ENCODE measurements at places on chromosomes 7 and 10. TPM values are rescaled to one million over a fixed set of nuclear protein-coding genes. Genes with fewer than 3 reads are reported as not detected.

DNA sequence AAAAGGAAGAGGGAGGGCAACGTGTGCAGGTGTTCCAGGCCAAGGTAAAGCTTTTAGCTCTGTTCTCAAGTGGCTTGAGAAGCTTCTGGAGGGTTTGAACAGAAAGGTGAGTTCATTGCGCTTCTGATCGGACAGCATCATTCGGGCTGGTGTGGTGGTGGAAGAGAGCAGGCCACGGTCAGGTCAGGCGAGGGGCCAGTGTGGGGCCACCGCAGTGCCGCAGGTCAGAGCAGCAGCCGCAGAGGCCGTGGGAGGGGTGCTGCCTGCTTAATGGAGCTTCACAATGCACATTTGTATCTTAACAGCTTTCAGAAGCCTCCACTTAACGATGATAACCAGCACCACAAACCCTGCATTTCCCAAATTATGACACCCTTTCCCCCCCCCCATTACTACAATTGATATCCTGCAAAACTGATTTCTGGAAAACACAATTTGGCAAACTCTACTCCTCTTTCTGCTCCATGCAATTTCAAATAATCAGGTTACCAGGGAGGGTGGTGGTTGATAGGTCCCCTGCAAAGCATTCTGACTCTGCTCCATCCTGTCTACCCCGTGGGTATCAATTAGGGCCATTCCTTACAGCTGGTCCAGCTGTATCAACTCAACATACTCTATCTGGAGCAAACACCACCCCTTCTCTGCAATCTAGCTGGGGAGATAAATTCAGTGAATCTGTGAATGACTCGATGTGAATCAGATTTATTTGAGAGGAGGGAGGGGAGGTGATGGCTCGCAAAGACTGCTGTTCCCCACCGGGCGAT, 162.9 kb downstream of the ACTR3B start:
- H3K4me3 ChIP-seq: no peak overlapping the region
- H3K4me1 ChIP-seq: no peaks in the 10 kb centered on the region
- no peak for DNase-seq
- H3K27me3 ChIP-seq: peaks cover 24% of the 10 kb centered on the region

DNA sequence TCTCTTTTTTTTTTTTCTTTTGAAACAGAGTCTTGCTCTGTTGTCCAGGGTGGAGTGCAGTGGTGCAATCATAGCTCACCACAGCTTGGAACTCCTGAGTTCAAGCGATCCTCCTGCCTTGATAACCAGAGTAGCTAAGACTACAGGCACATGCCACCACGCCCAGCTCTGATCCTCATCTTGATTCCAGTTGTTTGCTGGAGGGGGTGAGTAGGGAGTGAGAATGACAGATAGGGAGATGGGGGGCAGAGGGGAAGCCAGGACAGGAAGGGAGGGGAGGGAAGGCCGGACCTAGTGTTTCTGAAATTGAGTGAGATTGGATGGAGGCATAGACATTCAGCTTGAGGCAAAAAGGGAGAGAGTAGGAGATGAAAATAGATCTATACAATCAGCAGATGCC, 25.2 kb upstream of the CPXM2 start:
- H3K27me3 ChIP-seq: peaks cover 10% of the 10 kb centered on the region
- no peaks in the 10 kb centered on the region for H3K36me3 ChIP-seq
- no peak overlapping the region for H3K27ac ChIP-seq
- no peak overlapping the region for H3K4me3 ChIP-seq
- no peak for DNase-seq

DNA sequence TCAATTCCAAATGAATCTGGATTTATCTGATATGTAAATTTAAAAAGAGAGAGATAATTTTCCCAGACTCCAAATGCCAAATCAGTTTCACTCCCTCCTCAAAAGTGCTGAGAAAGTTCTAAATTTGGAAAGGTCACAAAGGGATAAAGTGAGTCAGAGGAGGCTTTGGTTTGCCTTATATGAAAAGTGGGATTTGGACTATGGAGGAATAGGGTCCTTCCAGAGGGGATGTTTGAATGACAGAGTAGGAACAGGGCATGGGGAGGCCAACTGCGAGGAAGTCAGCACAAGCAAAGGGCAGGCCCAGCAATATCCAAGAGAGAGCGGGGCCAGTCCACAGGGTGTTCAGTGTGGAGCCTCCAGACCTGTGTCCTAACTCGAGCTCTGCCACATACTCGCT, 9.8 kb upstream of the FAS start:
- H3K4me1 ChIP-seq: peaks cover 26% of the 10 kb centered on the region
- no peak overlapping the region for H3K4me3 ChIP-seq
- H3K36me3 ChIP-seq: peaks cover 8% of the 10 kb centered on the region
- H3K27ac ChIP-seq: no peak overlapping the region

Gene RBP3
- total RNA-seq: not detected

- peaks cover 7% of the 10 kb centered on the region for H3K36me3 ChIP-seq
- H3K4me1 ChIP-seq: peaks cover 26% of the 10 kb centered on the region
- peaks cover 1% of the 10 kb centered on the region for H3K27me3 ChIP-seq
- H3K27ac ChIP-seq: no peak overlapping the region
Measured at GRCh38 chr7:17055596-17055995, 173.8 kb upstream of the AGR3 start.

DNA sequence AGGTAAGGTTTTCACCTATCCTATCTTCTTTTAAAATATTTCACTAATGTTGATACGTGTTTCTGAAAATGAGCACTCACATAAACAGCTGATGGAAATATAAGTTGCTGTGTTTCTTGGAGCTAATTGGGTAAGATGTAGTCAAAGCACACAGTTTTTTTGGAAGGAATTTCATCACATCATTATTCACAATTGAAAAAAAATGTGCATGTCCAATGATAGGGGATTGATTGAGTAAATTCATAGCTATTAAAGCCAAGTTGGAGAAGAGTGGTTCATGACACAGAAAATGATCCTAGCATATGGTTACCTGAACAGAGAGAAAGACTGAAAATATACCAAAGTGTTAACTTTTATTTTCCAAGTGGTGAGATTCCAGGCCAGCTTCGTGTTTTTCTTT, 29.6 kb downstream of the GLI3 start:
- no peak overlapping the region for H3K4me3 ChIP-seq
- DNase-seq: no peak
- peaks cover 7% of the 10 kb centered on the region for H3K27me3 ChIP-seq
- H3K4me1 ChIP-seq: peaks cover 3% of the 10 kb centered on the region
- H3K36me3 ChIP-seq: no peaks in the 10 kb centered on the region

GRCh38 chr7:79615466-79615865, 162.0 kb upstream of the MAGI2 start:
- DNase-seq: no peak
- no peaks in the 10 kb centered on the region for H3K27me3 ChIP-seq
- no peak overlapping the region for H3K4me3 ChIP-seq

DNA sequence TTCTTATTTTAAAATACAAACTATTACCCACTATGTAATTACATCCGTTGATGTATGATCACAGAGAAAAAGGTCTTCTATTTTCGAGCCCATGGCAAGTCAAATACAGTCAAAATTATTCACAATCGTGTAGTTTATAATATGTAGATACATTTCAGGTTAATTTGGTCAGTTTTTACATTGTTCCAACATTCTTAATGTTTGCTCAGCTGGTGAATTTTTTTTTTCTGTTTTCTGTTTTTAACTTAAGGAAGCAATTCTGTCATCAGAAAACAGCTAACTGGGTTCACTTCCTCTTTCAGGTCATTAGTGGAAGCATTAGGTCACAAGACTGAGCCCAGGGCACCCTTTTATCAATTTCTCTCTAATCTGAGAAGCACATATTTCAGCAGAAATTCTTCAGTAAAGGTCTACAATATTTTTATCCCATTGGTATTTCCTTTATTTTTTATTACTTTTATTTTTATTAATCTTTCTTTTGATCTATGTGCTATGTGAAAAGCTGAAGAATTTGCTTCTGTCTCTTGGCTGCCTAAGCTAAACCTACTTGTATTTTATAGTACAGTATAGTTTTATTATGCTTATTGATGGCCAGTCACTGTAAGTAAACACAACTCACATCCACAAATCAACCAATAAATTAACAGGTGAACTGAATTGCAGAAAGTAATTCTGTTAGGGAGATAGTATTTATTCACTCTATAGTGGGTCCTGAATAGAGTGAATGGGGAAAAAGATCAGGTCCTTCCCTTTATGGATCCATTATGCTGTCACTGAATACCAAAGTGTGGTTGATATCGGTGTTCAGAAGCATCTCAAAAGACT, 84.6 kb downstream of the ICA1 start:
- peaks cover 18% of the 10 kb centered on the region for H3K36me3 ChIP-seq
- DNase-seq: peak; percentile 23
- peak overlapping the region; percentile 45 for H3K4me3 ChIP-seq
- H3K27me3 ChIP-seq: no peaks in the 10 kb centered on the region

DNA sequence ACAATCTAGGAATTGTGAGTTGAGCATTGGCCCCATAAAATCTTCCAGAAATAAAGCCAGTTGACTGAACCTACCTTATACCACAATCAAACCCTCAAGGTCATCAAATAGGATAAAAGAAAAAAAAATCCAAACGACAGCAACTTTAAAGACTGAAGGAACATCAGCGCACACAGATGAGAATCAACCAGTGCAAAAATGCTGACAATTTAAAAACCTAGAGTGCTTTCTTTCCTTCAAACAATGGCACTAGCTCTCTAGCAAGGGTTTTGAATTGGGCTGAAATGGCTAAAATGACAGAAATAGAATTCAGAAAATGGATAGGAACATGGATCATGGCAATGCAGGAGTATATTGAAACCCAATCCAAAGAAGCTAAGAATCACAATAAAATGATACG, 16.1 kb upstream of the POT1 start:
- DNase-seq: no peak
- no peaks in the 10 kb centered on the region for H3K4me1 ChIP-seq
- H3K27me3 ChIP-seq: no peaks in the 10 kb centered on the region
- no peaks in the 10 kb centered on the region for H3K36me3 ChIP-seq
- H3K27ac ChIP-seq: no peak overlapping the region

DNA sequence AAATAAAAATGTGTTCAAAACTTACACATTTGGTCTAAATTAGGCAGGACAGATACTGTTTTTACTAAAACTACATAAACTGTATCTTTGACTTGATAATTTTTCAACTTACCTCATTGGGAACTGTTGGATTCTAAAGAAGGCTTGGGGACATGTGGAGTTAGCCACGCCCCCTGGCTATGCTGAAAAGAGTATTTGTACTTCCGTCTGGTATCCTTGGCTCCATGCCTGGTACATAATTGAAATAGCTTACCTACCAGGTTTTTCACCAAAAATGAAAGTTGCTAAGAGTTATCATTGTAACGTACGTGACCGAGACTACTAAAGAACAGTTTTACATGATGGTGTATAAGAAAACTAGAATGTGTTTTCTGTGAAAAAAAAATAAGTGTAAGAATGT, 604.8 kb upstream of the IGFBP3 start:
- H3K27me3 ChIP-seq: no peaks in the 10 kb centered on the region
- H3K4me1 ChIP-seq: no peaks in the 10 kb centered on the region
- H3K36me3 ChIP-seq: no peaks in the 10 kb centered on the region

GRCh38 chr10:69631566-69631965, 1.5 kb downstream of the FAM241B start:
- peaks cover 2% of the 10 kb centered on the region for H3K36me3 ChIP-seq
- H3K27ac ChIP-seq: no peak overlapping the region
- DNase-seq: no peak
- H3K27me3 ChIP-seq: no peaks in the 10 kb centered on the region
- peaks cover 7% of the 10 kb centered on the region for H3K4me1 ChIP-seq

GRCh38 chr10:83724471-83725241, 414.7 kb upstream of the GHITM start:
- no peaks in the 10 kb centered on the region for H3K36me3 ChIP-seq
- no peaks in the 10 kb centered on the region for H3K4me1 ChIP-seq
- no peak for DNase-seq
- H3K27ac ChIP-seq: no peak overlapping the region
- H3K27me3 ChIP-seq: no peaks in the 10 kb centered on the region

Gene ZNF398
- total RNA-seq: 15.3 TPM

Gene SH2D4B
- total RNA-seq: 0.10 TPM

DNA sequence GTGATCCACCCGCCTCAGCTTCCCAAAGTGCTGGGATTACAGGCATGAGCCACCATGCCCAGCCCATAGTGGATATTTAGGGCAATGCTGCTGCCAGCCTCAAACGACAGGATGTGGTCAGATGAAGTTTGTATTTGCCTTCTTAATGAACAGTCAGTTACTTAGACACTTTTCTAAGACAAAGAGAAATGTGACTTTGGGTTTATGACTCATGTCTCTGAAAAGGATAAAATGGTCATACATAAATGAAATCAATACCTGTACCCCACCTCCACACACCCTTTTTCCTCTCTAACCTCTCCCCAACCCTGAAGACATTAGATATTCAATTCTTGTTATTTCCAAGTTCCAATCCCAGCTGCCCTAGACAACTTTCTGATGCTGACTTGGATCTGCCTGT, 109.3 kb upstream of the INSIG1 start:
- no peak overlapping the region for H3K4me3 ChIP-seq
- peaks cover 3% of the 10 kb centered on the region for H3K36me3 ChIP-seq
- peaks cover 10% of the 10 kb centered on the region for H3K4me1 ChIP-seq
- DNase-seq: no peak
- H3K27ac ChIP-seq: no peak overlapping the region

GRCh38 chr10:4333459-4333894, 492.5 kb upstream of the AKR1E2 start:
- H3K27me3 ChIP-seq: no peaks in the 10 kb centered on the region
- DNase-seq: no peak
- no peak overlapping the region for H3K4me3 ChIP-seq
- H3K36me3 ChIP-seq: no peaks in the 10 kb centered on the region
- H3K27ac ChIP-seq: no peak overlapping the region

Gene ERVW-1
- total RNA-seq: not detected

Gene SEC61A2
- total RNA-seq: 10.0 TPM

Gene EFCAB10
- not detected for total RNA-seq

- H3K36me3 ChIP-seq: no peaks in the 10 kb centered on the region
- peaks cover 17% of the 10 kb centered on the region for H3K27me3 ChIP-seq
- DNase-seq: no peak
- H3K4me1 ChIP-seq: peaks cover 7% of the 10 kb centered on the region
- H3K4me3 ChIP-seq: peak overlapping the region; percentile 73
Measured at GRCh38 chr7:30133736-30134610, 813 bp upstream of the MTURN start.

- H3K4me1 ChIP-seq: peaks cover 1% of the 10 kb centered on the region
- no peak overlapping the region for H3K4me3 ChIP-seq
- H3K27ac ChIP-seq: no peak overlapping the region
- no peak for DNase-seq
- no peaks in the 10 kb centered on the region for H3K27me3 ChIP-seq
Measured at GRCh38 chr7:2379821-2380450, 23.5 kb upstream of the CHST12 start.

DNA sequence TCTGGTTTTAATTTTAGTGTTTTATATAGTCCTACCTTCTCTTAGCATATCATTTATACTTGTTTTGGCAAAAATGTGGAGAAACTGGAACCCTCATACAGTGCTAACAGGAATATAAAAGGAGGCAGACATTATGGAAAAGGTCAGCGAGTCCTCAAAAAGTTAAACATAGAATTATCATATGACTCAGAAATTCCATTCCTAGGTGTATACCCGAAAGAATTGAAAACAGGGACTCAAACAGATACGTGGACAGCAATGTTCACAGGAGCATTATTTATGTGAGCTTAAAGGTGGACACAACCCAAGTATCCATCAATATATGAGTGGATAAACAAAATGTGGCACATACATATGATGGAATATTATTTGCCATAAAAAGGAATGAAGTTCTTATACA, 51.5 kb downstream of the VAX1 start:
- H3K27me3 ChIP-seq: no peaks in the 10 kb centered on the region
- no peak for DNase-seq
- H3K36me3 ChIP-seq: no peaks in the 10 kb centered on the region
- no peak overlapping the region for H3K27ac ChIP-seq
- no peak overlapping the region for H3K4me3 ChIP-seq

Gene C7orf57
- total RNA-seq: 0.21 TPM

All from activated CD4-positive, alpha-beta T cell treated with anti-CD3 and anti-CD28 coated beads, Interleukin-2, amount 10 ng/mL, durations not matched to agents 7 days and 5 days (primary cell).